ENCODE measurements at places on chromosomes 5 and 9.

DNA sequence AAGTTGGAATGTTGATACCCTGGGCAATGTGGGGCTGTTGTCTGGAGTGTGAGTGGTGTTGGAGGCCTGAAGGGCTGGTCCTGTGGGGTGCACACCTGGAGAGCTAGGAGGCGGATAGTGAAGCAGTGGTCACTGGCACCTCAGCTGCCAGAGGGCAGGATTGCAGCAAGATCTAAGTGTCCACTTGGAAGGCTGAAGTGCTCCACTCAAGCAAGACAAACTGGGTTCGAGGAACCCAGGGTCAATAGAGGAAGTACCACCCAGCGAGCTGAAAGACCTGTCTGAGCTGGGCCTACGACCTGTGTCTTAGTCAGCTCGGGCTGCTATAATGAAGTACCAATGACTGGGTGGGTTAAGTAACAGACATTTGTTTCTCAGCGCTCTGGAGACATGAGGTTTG, 39.7 kb upstream of the TJP2 start:
- DNase-seq, result no peak

- peak; percentile 95 for DNase-seq
These were observed 69.1 kb downstream of the ADAMTS2 start for GRCh38 chr5:179275941-179276837.

- DNase-seq, result no peak
These were observed 18.5 kb downstream of the NINJ1 start for GRCh38 chr9:93115486-93116071.

DNA sequence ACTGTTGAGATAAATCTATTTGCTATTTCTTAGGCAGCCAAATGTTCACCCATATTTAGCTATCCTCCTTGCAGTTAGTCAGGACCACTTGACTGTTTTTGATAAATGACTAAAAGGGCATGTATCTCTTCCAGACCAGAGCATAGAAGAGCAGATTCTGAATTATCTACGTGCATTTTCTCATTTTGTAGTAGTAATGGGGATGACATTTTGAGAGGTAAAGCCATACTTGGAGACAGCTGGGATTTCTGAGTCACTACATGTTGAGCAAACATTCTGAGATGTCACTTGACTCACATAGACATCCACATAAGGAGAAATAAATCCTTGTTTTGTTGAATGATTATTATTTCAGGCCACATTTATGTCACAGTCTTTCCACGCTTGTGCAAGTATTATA, 297.6 kb downstream of the CDH10 start:
- DNase-seq, result no peak

- DNase-seq, result no peak
These were observed 123.6 kb downstream of the C5orf15 start for GRCh38 chr5:133844836-133845235.

DNA sequence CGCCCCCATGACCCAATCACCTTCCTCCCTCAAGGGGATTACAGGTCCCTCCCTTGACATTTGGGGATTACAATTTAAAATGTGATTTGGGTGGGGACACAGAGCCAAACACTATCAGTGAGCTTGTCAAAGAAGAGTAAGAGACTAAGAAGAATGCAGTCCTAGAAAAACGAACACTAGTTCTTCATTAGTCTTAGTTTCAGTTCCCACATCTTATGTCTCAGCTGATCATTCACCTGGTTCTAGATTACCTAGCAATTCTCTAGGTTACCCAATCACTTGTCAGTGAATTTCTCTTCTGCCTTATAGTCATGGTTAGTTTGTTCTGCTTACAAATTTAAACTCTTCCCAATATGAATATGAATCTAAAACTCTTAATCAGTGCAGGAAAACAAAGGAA, 251.5 kb downstream of the COX7C start:
- DNase-seq, result no peak

GRCh38 chr9:75471549-75472114, 383.3 kb downstream of the OSTF1 start:
- DNase-seq, result no peak

DNA sequence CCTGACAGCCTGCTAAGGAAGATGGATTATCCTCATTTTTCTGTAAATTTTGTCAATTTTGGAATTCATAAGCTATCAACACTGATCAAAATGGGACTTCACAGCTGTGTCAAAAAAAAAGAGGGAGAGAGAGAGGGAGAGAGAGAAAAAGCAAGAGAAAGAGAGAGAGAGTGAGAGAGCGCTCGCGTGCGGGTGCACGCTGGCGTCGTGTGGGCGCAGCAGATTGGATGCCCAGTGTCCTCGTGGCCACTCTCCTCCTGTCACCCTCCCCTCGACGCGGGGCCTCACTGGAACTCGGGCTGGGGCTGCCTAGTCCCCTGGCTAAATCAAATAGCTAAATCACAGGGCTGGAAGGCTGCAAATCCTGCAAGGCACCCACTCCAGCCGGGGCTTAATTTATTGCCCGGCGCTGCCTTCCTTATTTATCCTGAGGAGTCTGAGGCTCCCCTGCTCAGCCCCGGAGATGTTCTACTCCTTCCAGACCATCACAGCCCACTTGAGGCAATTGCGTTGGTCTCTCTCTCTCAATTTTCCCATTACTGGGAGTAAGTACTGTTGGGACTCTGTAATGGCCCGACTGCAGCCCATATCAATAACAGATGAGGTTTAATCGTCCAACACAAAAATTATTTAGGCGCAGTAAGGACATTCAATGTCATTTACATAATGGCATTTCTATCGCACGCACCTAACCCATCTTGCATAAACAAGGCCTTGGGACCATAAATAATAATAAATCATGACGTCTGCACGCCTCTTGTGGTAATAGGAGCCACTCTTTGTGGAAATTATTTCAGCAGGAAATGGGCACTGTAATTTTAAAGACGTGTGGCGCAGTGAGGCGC, 94.2 kb downstream of the PAX5 start:
- DNase-seq, result no peak

DNA sequence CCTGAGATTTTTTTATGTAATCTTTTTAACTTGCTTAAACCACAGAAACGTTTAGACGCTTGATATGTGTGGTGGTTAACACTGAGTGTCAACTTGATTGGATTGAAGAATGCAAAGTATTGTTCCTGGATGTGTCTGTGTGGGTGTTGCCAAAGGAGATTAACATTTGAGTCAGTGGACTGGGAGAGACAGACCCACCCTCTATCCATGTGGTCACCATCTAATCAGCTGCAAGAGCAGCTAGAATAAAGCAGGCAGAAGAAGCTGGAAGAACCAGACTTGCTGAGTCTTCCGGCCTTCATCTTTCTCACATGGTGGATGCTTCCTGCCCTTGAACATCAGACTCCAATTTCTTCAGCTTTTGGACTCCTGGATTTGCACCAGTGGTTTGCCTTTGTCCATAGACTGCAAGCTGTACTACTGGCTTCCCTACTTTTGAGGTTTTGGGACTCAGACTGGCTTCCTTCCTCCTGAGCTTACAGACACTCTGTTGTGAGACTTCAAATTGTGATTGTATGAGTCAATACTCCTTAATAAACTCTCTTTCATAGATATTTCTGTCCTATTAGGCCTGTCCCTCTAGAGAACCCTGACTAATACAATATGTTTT, 816.0 kb upstream of the CDH9 start:
- DNase-seq, result no peak

GRCh38 chr5:74112372-74113195, 486.6 kb downstream of the ARHGEF28 start:
- DNase-seq, result no peak

DNA sequence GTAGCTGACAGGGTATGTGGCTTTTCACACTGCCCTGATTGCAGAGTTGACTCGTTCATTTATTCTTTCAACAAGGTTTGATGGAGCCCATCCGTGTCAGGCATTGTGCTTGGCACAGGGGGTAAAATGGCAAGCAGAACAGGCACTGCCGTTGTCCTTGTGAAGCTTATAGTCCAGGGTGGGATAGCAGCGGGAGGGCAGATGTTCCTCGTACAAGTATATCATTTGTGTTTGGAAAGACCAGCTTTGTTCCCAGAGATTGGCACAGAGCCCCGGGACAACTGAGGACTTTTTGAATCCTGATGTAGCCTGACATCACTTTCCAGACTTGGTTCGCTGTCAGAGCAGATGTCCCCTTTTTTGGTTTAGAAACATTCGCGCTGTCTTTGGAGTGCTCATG, 50.9 kb downstream of the MVB12B start:
- DNase-seq, result no peak

Measured in fibroblast of the aortic adventitia (primary cell).